ENCODE measurements at places on chromosomes 5 and 9.

DNA sequence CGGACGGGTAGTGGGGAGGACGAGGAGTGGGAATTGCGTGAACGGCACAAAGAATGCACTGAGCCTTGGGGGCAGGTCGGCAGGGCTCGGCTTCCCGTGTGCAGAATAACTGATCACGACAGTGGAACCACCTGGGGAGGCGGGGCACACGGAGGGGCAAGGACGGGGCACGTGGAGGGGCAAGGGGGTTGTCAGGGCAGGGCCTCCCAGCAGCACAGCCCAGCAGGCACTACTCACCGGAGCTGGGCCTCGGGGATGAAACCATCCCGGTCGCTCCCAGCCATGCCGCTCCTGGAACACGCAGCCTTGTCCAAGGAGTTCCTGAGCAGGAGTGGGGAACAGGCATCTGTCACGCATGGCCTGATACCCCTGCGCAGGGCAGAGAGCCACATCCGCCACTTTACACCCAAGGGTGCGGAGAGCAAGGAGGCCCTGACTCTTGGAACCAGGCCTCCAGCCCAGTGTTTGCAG, 33.4 kb downstream of the SARDH start:
- no peak for DNase-seq

GRCh38 chr5:95899829-95900228, 61.8 kb downstream of the ELL2 start:
- no peak for DNase-seq

DNA sequence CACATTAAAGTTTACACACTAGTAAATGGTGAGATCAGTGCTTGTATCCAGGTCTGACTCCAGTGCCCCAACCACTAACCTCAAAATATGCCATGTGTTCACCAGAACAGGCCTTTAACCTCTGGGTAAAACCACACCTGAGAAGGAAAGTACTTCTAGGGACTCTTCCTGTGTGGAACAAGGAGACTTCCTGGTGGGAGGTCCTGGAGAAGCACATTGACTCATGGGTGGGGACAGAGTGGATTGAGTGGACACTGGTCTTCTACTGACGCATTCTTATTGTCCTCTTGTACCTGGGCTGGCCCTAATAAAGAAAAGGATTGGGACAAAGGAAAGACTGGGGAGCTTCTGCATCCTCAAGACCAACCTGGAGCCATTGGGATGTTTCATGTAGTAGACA, 43.4 kb downstream of the ANGPTL2 start:
- DNase-seq, result no peak

DNA sequence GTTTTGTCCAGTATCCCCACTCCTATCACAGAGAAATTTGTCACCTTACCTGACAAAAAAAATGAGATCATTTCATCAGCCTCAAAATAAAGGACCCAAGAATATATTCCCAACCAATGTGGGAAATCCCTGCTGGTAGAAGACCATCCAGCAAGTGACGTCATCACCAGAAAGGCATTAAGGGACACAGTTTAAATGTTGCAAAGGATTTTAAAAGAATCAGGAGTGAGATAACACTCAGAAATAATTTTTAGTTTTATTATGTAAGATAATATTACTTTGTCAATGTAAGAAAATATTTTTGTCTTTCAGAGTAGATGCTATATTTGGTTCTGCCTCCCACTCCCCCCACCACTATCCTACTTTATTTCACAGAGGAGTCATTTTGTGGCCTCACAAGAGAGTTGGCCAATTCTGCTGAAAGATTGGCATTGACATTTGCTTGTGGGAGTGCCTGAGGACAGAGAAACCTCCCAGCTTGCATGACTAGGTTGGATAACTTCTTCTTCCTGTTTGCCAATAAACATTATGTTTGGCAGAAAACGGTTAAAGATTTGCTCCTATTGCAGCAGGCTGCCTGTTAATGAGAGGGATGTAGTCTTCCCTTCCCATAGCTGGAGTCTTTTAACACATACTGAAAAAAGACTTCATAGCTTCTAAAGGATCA, 288.6 kb upstream of the DAB2 start:
- DNase-seq, result no peak

GRCh38 chr5:143006501-143006900, 236.3 kb downstream of the ARHGAP26 start:
- no peak for DNase-seq

DNA sequence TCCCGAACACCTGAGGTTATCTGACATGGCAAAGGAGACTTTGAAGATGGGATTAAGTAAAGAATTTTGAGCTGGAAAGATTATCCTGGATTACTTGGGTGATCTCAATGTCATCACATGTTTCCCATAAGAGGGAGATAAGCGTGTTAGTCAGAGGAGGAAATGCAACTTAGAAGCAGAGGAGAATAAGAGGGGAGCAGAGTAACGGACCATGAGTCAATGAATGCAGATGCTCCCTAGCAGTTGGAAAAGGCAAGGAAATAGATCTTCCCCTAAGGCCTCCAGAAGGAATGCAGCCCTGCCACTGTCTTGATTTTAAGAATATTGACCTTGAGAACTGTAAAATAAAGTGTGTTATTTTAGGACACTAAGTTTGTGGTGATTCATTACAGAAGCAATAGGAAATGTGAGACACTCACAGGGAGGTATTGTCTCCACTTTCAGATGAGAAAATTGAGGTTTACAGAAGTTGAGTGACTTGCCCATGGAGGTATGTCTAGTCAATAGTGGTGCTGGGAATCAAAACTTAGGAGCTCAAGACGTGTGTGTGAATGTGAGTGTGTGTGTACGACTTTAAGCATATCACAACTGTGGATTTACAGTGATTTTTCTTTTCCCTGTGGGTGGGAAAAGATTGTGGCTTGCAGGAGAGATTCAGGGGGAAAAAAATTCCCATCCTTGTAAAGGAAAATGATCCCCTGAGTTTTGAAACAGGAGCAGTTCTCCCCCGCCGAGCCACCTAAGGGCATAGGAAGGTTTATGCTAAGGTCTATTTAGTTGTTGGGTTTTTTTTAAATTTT, 125.3 kb downstream of the TRIM32 start:
- no peak for DNase-seq

GRCh38 chr5:142375944-142376411, 51.2 kb upstream of the SPRY4 start:
- DNase-seq, result no peak

DNA sequence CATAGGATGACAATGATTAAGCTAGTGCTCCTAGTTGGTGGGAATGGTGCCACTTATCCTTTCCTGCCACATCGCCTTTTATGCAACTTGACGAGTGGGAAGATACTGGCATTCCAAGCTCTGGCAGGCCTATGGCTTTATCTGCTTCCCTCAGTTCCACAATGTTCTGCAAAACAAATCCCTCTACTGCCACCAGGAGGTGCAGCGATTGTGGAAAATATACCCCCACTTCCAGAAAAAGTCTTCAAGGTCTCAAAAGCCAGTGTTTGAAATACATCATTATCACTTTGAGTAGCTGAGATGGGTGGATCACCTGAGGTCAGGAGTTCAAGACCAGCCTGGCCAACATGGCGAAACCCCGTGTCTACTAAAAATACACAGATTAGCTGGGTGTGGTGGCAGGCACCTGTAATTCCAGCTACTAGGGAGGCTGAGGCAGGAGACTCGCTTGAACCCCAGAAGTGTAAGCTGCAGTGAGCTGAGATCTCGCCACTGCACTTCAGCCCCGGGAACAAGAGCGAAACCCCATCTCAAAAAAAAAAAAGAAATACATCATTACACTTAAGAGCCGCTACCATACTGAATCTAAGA, 3.4 kb downstream of the CLINT1 start:
- no peak for DNase-seq

DNA sequence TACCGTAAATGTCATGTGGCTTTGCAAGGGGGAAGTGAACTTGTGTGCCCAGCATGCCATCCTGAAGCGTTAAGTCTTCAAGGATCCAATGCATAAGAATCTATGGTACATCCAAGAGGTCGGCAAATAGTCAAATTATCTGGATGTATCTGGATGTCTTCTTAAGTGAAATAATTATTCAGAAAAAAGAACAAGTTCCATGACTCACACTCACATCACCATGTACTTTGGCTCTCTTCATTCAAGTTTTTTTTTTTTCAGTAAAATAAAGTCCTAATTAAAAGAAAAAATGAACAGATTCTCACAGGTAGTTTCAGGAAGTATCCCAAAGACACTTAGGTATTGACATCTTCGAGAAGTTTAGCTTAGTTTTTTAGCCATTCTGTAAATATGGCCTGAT, 62.7 kb upstream of the MEGF10 start:
- DNase-seq, result no peak

GRCh38 chr9:86410281-86410680, 56.1 kb upstream of the TUT7 start:
- peak; percentile 4 for DNase-seq

DNA sequence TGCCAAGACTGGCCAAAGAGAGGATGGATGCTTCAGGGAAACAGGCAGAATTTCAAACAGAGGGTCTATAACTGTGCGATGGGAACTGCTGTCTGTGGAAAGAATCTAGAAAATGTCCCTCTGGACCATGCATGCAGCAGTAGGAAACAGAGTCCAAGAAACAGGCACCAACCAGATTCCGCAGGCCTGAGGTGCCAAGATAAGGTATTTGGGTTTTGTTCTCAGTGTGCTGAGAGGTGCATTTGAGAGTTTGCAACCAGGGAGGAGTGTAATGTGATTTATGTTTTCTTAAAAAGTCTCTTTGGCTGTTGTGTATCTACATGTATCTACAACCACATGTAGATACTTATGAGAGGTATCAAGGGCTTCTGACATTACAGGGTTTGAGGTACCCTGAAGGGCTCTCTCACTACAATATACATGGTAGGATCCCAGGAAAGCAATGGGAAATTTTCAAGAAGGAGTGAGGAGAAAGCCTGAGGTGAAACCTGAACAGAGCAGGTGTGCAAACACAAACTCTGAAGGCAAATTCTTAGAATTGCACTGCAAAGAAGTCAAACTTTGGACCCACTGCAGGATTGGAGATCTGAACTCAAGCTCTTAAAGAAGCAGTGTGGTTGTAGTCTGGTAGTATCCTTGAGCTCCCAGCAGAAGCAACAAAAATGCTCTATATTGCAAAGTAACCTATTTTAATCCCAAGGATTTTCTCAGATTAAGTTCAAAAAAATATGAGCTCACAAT, 182.8 kb upstream of the NFIL3 start:
- DNase-seq, result no peak

- no peak for DNase-seq
Observed at GRCh38 chr9:93468763-93469456, 15.5 kb upstream of the FAM120AOS start.

Measured in occipital lobe (tissue), 3 donors.